ENCODE measurements at places on chromosomes 2 and 18.
A peak's percentile ranks its signal among the peaks of the same experiment; 100 is the strongest.

GRCh38 chr18:66105016-66105415, 354.2 kb downstream of the CDH7 start:
- DNase-seq: no peak

DNA sequence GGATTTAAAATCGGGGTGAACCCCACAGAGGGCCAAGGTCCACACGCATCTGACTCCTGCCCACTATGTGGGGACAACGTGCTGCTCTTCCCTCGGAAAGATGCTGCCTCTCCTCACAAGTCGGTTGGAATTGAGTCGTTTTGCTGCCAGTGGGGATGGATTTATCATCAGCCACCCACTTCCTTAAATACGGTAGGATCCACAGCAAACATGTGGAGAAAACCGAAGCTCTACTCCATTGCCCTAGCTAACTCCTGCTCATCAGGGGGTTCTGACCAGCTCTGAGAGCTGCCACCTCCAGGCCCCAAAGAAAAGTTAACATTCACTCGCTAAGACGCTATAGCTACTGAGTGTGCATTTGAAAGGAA, 80.9 kb downstream of the CHRNA1 start:
- DNase-seq: peak; percentile 12

DNA sequence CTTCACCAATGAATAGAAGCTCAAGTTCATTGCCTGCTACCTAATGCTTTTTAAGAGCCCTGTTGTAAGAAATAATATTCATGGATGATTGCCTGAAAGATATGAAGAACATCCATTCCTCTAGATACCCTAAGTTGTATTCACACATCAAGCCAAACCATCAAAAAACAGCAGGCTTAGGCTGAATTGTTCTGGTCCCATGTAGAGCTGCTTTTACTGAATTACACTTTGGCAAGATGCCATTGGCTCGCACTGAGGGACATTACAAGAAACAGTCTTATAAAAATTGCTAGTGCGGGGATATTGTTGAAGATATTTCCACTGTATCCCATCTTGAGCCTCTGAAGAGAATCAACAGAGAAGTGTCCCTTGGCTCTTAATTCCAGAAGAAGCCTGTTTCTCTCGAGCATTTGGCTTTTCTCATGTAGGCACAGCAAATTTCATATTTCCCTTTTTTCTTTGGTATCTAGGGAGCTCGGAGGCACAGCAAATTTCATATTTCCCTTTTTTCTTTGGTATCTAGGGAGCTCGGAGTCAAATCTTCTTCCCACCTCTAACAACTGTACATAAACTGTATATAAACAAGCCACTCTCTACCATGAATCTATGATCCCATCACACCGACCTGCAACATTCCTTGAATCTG, 107.5 kb downstream of the COLEC12 start:
- DNase-seq: no peak

DNA sequence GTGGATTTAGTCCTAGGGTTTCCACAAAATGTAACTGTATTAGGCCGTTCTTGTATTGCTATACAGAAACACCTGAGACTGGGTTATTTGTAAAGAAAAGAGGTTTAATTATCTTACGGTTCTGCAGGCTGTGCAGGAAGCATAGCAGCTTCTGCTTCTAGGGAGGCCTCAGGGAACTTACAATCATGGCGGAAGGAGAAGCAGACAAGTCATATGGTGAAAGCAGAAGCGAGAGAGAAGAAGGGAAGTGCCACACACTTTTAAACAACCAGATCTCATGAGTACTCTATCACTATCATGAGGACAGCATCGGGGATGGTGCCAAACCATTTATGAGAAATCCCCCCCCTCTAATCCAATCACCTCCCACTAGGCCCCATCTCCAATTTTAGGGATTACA, 9.5 kb upstream of the CCDC68 start:
- DNase-seq: no peak

DNA sequence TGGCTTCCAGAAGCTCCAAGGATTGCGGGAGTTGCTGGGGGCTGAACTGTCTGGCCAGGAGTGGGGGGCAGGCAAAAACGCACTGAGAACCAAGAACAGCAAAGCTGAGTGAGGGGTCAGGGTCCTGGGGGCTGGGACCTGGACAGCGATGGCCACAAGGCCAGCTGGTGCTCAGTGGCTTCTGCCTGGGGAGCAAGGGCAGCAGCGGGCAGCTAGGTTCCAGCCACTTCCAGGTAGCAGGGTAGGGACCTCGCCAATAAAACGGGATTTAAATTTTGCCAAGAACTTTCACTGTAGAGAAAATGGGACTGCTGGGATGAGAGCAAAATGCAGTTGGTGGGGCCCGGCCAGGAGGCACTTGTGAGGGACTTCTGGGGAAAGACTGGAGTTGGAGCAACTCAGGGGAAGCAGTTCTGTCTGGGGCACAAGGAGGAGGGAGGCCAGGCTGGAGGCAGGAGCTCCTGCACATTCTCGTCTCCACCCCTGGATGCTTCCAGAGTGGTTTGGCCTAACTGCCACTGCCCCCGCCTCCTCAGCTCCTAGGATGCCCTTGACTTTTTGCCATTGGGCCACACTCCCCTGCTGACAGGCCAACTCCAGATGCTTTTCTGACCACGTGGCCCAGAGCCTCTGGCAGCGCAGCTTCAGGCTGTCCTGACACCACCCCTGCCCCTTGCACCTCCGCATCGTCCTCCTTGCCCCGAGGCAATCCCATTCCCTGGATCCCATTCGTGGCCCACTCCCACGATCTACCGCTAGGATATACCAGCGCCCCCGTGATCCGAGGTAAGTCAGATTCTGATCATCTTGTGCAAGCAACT, 5.5 kb upstream of the CCDC74A start:
- DNase-seq: no peak

- no peak for DNase-seq
Observed at GRCh38 chr18:54329787-54330186, 27.9 kb downstream of the STARD6 start.

DNA sequence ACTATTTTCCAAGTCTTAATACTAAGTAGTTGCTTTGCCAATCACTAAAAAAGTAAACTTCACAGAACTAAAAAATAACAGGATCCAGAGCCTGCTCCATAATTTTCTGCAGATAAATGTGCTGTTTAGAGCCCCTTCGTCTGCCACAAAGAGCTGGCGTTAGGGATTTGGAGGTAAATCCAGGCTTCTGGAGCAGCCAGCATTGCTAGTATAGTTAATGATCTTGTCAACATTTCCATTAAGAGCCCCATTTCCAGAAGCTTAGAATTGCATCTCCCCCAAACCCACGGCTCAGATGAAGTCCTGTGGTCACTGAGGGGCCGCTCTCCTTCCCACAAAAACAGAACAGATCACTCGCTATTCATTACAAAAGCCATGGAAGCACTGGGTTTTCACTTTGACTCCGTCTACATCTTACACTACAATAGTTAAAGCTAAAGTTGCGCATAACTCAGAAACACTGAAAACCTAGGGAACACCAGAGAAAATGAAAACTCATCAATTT, 41.9 kb downstream of the ZNF516 start:
- DNase-seq: no peak

DNA sequence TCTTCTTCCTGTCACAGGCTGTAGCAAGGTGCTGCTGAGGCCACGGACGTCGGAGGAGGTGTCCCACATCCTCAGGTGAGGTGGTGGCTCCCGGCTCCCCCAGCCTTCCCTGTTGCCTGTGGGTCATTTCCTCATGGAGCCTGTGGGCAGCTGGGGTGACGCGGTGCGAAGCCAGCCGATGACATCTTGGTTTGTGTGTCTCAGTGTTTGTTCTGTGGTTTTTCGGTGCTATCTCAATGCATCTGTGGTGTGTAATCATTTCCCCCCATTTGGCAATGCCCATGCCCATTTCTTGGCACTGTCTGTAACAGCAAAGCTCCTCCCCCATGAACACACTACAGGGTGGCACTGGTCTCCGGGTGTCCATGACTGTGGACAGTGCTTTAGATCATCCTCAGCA, 6.6 kb downstream of the D2HGDH start:
- peak; percentile 46 for DNase-seq

All from activated naive CD4-positive, alpha-beta T cell treated with Interleukin-2 at 50 U/mL for 16 hours (primary cell).